ENCODE measurements at places on chromosomes 2 and 18. TPM values are rescaled to one million over a fixed set of nuclear protein-coding genes. Genes with fewer than 3 reads are reported as not detected.

CFAP53 gene
- total RNA-seq, result 1.2 TPM

NDC80 gene
- total RNA-seq, result 16.4 TPM

SLC4A3 gene
- total RNA-seq, result 5.7 TPM

KIAA2012 gene
- not detected for total RNA-seq

AFF3 gene
- under 0.01 TPM for total RNA-seq

PARD3B gene
- 6.0 TPM for total RNA-seq

PCARE gene
- total RNA-seq, result not detected

CTIF gene
- 17.7 TPM for total RNA-seq

DSG1 gene
- not detected for total RNA-seq

OR6B2 gene
- not detected for total RNA-seq

CCDC178 gene
- total RNA-seq, result 2.0 TPM

DCDC2C gene
- total RNA-seq, result not detected

FKBP1B gene
- 8.4 TPM for total RNA-seq

IL18RAP gene
- not detected for total RNA-seq

ANO7 gene
- total RNA-seq, result not detected

L3MBTL4 gene
- not detected for total RNA-seq

RSAD2 gene
- not detected for total RNA-seq

FAM136A gene
- total RNA-seq, result 34.3 TPM

RAB10 gene
- 83.6 TPM for total RNA-seq

GTF2A1L gene
- not detected for total RNA-seq
